Daoy (cell line): ENCODE measurements at places on chromosomes 3 and 15.

DNA sequence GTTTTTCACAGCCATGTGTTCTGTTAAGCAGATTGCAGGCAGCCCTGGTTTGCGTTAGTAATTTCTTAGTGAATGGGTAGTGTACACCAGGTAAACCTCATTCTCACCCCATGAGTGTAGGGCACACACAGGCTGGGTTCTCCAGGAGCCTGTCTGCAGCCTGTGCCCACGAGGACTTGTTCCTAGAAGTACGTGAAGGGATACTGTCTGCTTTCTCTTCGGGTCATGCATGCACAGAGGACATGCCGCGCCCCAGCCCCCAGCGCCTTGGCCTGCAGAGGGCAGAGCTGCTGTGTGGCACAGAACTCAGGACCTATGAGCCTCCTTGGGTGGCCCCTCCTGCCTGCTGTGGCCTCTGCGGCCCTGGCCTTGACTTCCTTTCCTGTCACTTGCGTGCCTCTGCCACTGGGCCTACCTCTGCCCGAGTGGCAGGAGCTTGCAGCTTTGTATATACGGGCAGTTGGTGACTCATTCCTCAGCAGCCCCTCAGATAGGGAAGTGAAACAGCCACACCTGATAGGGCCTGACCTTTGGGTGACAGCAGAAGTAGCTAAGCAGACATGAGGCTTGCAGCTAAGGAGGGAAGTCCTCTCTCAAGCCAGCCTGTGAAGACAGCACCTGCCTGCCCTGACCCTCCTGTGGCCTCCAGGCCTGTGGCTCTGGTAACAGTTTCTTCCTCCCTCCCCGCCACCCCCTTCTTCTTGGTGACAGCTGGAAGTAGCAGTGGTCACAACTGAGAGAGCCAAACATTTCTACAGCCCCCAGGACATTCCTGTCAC lies 19.5 kb downstream of the PPCDC start:
- peak; percentile 73 for DNase-seq

DNA sequence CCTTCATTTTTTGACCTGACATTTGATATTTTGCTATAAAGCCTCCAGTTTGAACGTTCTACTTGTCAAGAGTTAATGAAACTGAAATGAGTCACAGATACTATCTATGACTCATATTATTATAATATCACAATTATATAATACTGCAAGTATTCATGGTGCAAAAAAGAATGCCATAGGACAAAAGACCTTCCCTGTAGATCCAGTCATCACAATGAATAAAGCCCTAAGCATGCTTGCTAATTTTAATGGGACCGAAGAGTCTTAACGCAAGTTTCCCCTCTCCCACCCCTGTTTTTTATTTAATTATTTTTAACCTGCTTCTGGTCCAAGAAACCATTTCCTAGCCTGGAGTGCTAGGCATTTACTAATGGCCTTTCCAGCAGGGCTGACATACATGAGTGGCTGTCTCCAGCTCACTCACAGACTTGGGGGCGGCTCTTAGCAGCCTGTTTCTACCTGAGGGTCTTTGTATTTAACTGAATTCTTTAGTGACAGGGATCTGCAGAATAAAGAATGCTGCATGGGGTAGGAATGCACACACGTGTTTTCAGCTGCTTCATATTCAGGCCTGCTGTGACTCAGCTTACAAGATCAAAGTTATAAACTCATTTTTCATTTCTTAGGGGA lies 61.2 kb downstream of the THBS1 start:
- peak; percentile 14 for DNase-seq

GRCh38 chr3:101950985-101951733 lies 101.8 kb downstream of the NFKBIZ start:
- DNase-seq = no peak

- DNase-seq = peak; percentile 86
Observed at GRCh38 chr15:38226608-38227266, 25.9 kb upstream of the SPRED1 start.

- peak; percentile 14 for DNase-seq
Observed at GRCh38 chr3:65398953-65399352, 639.8 kb downstream of the MAGI1 start.

GRCh38 chr3:88211096-88211890 lies 61.5 kb downstream of the C3orf38 start:
- DNase-seq = no peak

DNA sequence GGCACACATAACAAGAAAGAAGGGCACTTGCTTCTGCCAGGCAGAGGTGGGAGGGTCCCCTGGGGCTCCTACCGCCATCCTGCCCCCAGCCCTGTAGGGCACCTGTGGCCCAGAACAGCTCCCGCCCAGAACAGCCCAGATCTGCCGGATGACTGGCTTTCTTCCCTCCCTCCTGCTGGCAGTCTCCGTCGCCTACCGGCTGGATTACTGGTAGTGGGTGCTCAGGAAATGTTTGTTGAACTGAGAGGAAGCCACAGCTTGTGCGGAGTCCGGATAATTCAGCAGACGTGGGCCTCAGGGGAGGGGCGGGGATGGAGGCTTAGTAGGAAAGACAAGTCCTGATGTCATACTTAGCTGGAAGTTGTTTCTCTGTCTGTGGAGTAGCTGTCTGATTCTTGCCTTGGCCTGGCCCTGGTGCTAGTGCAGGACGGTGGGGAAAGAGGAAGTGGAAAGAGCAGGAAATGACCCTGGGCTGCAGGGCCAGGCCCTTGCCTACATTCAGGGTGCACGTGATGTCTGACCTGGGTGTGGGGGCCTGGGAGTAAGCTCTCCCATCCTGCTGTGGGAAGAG lies 6.7 kb downstream of the CCDC9B start:
- DNase-seq = peak; percentile 31
